Neural crest cell (in vitro differentiated cells): ENCODE measurements at places on chromosomes 1 and 21.
A peak's percentile ranks its signal among the peaks of the same experiment; 100 is the strongest.

- DNase-seq = peak; percentile 22
These were observed 104.9 kb upstream of the SOD1 start for GRCh38 chr21:31554511-31555022.

- DNase-seq = no peak
These were observed 30.9 kb downstream of the PRDM2 start for GRCh38 chr1:13730751-13731482.

- DNase-seq = no peak
These were observed 45.2 kb downstream of the SLC30A7 start for GRCh38 chr1:100941098-100941527.

DNA sequence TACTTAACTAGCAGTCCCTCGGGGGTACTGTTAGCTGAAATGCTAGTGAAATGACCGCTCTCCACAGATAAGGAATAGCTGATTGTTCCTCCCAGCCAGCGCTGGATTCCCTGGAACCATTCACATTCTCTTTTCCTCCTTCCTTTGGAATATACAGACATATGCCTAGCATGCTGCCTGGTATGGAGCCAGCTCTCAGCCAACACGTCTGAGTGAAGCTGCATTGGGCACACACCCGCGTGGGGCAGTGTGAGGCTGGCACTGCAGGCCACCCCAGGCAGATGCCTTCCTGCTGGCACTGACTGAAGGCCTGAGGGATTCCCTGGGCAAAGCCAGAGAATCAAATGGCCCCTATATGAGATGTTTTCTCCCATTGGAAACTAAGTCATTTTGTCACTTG is 66.7 kb downstream of the TLR5 start:
- DNase-seq = no peak

GRCh38 chr1:234997201-234997895 is 131.3 kb downstream of the TOMM20 start:
- no peak for DNase-seq

DNA sequence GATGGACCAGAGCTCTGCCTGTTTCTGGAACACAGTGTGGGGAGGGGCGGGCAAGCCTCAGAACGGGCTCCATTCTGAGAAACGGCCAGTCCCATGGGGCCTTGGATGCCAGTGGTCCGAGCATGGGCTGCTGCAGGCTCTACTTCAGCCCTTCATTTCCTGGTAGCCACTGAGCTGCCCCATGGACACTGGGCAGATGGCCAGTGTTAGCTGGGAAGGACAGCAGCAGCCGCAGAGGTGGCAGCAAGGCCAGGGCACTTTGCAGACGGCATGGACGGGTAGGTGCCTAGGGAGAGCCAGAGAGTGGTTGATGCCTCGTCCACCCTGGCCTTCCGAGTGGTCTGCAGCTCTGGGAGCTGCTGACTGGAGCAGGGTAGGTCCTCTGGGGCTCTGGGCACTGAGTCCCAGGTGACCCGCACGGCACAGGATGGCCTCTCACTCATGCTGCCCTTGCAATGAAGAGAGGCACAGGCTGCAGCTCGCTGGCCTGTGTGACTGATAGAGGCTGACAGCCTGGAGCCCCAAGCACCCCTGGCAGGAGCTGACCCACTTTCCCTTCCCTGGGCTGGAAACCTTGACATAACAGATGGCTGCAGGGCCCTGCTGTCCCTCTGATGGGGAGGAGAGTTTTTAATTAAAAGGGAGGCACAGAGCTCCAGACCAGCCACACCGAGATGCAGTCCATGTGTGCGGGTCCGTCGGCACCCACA is 87.7 kb upstream of the COL6A1 start:
- DNase-seq = no peak

GRCh38 chr1:28147264-28148094 is 29.0 kb downstream of the PTAFR start:
- no peak for DNase-seq

- no peak for DNase-seq
These were observed 8.8 kb downstream of the PCP4L1 start for GRCh38 chr1:161267321-161267720.

- DNase-seq = peak; percentile 40
These were observed 143.0 kb upstream of the GRIK3 start for GRCh38 chr1:37177230-37177864.

DNA sequence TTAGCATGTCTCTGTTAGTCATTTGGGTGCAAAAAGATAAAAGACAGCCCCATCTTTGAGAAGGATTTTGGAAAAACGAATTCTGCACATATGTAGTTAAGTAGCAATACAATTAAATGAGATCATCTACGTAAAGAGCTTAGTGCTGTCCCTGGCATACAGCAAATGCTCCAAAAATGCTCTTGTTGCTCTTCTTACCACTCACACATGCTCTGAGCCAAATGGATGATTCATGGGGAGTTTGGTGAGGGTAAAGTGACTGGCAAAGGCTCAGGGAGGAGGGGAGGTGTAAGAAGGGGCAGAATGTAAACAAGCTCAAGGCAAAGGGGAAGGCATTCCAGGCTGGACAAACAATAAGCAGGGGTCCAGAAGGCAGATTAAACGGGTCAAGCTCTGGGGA is 191.9 kb downstream of the AK5 start:
- no peak for DNase-seq

- DNase-seq = no peak
These were observed 7.7 kb upstream of the CDC42 start for GRCh38 chr1:22044690-22045420.

DNA sequence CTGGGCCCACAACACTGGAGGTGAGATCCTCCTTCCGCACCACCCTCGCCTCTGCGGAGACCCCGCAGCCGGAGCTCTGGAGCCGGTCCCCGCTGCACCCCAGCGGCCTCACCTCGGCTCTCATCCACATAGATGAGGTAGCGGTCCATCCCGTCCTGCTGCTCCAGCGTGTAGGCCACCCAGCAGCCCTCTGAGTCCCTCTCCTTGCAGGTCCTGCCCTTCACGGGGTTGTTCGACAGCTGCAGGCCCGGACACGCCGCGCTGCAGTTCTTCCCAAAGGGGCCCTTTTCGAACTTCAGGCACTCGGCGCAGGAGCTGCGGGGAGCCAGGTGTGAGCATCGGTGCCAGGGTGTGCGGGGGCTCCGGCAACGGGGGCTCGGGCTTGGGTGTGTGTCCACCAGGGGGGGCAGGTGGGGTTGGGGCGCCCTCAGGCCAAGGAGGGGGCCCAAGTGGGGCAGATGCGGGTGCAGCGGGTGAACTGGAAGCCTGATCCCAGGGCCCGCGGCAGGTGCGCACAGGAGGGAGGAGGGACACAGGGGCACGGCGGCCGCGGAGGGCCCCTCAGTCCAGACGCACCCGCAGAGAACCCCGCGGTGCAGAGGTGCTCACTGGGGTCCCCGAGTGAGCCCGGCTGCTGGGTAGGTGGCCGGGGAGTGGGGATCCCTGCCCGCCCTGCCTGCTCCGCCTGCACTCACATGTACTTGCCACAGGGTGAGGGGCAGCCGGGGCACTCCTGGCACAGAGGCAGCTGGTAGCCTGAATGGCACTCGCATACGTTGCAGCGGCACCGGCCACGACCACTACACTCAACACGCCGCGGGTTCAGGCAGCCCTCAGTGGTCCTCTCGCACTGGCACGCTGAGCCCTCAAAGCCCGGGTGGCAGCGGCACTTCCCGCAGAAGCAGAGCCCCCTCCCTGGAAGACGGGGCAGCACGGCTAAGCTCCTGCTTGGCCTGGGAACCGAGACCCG is 15.4 kb upstream of the PTTG1IP start:
- no peak for DNase-seq

- no peak for DNase-seq
These were observed 148.7 kb downstream of the SETD4 start for GRCh38 chr21:35911412-35912191.

DNA sequence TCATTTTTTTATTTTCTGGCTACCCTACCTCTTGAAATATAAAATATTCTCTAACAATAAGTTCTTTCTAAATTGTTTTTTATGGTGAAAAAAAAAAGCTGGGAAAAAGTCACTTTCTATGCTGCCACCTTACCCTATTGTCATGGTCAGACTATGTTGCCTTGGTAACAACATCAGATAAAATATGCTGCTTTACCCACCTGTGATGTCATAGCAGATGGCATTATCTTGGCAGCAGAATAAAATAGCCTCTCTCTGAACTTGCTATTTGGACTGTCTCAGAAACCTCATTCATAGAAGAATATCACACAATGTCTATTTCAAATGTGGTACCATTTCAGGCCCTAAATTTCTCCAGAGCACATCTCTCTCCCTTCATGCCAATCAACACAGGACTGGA is 69.6 kb upstream of the SGIP1 start:
- DNase-seq = no peak

DNA sequence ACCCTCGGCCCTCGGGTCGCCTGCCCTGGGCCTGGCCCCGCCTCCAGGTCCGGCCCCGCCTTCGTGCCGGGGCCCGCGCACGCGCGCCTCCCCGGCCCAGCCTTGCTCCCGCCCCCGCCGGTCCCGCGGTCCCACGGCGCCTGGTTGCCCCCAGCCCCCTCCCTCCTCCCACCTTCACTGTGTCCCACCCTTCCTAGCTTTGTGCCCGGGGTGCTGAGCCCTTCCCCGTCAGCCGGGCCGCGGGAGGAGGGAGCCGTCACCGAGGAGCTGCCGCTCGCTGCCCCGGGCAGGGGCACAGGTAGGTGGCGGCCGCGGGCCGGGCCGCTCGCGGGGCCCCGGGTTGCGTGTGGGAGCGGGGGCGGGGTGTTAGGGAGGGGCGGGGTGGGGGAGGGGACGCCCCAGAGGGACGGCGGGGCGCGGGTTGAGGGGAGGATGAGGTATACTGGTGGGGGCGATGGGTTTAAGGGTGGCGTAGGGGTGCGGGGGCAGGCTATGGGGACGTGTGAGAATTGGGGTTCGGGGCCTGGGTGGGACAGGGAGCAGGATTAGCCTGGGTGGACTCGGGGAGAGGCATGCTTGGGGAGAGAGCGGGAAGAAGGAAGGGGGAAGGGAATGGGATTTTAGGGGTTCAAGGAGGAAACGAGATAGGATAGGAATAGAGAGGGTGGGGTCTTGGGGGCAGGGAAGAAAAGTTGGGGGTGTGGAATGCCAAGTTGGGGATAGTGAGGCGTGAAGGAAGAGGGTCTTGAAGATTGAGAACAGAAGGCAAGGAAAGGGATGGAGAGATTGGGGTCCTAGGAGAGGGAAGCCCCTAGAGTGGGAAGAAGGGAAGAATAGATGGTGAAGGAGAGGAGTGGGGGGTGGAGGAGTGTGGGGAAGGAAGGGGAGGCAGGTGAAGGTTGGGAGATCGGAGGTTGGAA is at the start of gene LRRC42:
LRRC42 (plus strand) TSS at position 99 of the 920 bp plus-strand sequence. CDS start 5,650 bp downstream, outside the sequence.
- DNase-seq = no peak

- DNase-seq = no peak
These were observed 28.6 kb upstream of the MX1 start for GRCh38 chr21:41397471-41397891.

GRCh38 chr1:160653620-160654016 is 6.8 kb upstream of the SLAMF1 start:
- DNase-seq = no peak

DNA sequence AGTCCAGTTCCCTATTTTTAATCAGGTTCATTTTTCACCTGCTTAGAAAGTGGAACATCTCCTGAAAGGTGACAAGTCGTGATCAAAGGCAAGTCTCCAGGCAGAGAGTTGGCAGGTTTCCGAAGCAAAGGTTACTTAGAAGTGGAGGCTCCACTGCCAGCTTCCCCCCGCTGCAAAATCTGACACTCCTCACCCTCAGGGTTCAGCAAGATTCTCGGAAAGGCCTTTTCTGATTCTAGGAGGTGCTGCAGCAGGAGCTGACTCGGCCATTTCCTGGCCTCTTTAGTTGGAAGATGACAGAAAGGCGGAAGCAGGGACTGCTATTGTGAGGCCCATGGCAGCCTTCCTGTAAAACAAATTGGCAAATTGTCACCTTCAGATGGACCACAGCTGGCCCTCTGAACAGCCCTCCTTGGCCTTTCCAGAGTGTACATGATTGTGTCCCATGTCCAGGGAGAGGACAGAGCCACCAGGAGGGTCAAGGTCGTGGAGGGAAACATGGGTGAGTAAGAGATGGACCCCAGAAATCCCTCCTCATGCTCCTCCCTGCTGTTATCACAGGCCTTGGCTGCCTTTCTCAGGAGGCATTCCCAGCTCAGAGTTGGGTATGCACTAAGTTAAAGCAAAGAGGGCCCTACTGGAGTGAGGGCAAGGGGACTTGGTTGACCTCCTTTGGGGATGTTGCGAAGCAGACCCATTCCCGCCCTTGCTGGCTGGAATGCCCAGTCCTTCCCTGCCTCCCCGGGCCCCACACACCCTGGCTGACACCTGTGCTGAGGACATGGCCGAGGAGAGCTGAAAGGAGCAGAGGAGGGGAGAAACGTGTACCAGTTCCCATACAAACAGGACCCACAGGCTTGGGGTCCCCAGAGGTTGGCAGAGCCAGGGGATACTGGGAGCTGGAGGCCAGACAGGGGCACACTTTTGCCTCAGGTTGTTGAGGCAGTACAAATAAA is 115.5 kb upstream of the IRF2BP2 start:
- no peak for DNase-seq

DNA sequence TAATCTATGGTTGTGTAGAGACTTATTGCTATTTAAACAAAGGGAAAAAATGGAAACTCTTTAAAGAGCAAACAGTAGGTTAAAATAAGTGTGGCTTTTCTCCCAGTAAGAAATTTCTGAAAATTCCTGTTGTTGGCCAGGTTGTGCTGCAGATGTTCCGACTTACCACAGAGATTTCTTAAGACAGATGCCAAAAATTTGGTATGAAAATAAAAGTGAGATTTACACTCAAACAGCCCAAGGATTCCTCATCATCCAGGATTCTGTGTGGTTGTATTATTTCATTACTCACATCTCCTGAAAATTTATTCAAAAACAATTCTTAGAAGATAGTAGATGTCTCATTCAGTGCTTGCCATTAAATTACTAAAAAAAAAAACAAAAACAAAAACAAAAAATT is 296.7 kb upstream of the PTBP2 start:
- DNase-seq = no peak

- no peak for DNase-seq
These were observed 215.6 kb downstream of the TNR start for GRCh38 chr1:175527773-175528172.

GRCh38 chr1:24052220-24052619 is 59.7 kb downstream of the MYOM3 start:
- DNase-seq = no peak

- no peak for DNase-seq
These were observed 486.7 kb downstream of the OMA1 start for GRCh38 chr1:58059789-58060188.

DNA sequence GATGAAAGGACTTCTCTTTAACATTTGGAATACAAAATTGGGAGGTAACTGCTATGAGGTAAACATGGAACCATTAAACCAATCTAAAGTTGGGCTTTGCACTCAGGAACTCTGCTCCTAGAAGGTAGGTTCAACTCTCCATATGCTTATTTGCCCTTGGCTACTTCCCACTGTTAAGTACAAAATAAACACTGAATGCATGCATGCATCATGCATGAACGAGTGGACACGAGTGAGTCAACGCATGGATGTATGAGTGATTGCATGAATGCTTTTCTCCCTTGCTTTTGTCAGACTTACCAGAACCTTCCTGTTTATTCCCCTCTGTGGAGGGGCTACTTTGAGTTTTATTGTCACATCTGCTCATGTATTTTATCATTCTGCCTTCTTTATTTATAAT is 42.4 kb upstream of the RUNX1 start:
- DNase-seq = no peak

DNA sequence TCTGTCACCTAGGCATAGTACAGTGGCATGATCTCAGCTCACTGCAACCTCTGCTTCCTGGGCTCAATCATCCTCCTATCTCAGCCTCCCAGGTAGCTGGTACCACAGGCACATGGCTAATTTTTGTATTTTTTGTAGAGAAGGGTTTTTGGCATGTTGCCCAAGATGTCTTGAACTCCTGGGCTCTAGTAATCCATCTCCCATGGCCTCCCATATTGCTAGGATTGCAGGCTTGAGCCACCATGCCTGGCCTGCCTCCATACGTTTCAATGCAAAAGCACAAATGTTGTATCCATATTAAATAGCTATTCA is 17.6 kb upstream of the GBP3 start:
- DNase-seq = no peak

GRCh38 chr1:218575079-218575478 is 229.9 kb downstream of the TGFB2 start:
- DNase-seq = no peak
